Thyroid gland (tissue), 4 donors: ENCODE measurements at places on chromosomes 2 and 18. TPM values are rescaled to one million over a fixed set of nuclear protein-coding genes. Genes with fewer than 3 reads are reported as not detected.

- peak overlapping the region; percentile 12 for H3K27ac ChIP-seq
- DNase-seq = no peak
- peaks cover 28% of the 10 kb centered on the region for H3K4me1 ChIP-seq
- no peaks in the 10 kb centered on the region for H3K36me3 ChIP-seq
- no peak overlapping the region for H3K4me3 ChIP-seq
Observed at GRCh38 chr18:44637210-44638033, 43.3 kb upstream of the SETBP1 start.

Gene SOS1
- total RNA-seq = 65.4 TPM

DNA sequence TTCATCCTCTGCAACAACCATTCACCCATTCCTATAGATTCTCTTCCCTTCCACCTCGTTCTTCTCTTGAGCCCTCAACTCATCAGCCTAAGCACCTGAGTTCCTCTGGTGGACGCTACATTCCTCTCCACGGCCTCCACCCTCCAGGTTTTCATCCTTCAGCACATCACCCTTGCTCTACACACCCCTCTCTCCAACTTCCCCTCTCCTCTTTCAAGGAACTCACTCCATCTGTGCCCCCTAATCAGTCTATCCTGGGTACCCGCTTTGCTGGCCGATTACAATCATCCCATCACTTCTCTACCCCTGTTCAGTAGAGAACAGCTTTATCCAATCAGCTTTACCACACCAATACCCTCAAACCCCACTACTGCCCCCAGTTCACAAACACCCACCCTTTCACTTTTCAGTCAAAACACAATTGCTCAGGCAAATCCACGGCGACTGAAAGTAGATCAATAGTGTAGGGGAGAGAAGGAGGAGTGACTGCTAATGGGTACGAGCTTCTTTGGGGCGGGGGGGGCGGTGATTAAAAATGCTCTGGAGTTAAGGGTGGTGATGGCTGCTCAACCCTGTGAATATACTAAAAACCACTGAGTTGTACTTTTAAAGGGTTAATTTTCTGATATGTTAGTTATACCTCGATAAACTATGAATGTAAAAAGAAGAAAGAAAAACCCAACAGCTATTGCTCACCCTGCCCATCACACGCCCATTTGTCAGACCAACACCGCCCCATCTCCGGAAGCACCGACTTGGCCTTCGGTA lies 857 bp downstream of the DYM start:
- DNase-seq = no peak
- peak overlapping the region; percentile 87 for H3K4me3 ChIP-seq
- H3K36me3 ChIP-seq = no peaks in the 10 kb centered on the region

DNA sequence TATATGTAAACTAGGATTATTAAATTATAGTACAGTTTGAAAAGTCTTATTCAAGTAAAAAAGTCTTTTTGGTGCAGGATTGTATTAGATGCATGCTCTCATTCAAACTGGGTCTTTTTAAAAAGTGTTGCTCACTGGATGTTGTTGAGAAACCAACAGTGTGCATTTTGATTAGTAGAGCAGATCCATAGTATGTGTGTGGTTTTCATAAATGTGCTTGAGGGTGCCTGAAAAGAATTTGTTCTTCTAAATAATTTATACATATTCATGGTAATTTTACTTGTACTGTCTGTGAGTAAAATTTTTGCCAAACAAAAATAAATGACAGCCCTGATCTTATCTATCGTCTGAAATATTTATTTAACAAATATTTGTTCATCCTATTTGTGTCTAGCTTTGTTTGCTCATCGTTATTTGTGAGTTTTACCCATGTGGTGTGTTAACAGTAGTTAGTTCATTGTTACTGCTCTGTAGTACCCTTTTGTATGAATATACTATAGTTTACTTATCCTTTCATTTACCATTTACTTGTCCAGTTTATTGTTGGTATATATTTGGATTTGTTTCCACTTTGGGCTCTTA lies 50.4 kb downstream of the PTPN4 start:
- H3K4me3 ChIP-seq = no peak overlapping the region
- no peaks in the 10 kb centered on the region for H3K27me3 ChIP-seq
- H3K27ac ChIP-seq = no peak overlapping the region
- H3K36me3 ChIP-seq = no peaks in the 10 kb centered on the region

DNA sequence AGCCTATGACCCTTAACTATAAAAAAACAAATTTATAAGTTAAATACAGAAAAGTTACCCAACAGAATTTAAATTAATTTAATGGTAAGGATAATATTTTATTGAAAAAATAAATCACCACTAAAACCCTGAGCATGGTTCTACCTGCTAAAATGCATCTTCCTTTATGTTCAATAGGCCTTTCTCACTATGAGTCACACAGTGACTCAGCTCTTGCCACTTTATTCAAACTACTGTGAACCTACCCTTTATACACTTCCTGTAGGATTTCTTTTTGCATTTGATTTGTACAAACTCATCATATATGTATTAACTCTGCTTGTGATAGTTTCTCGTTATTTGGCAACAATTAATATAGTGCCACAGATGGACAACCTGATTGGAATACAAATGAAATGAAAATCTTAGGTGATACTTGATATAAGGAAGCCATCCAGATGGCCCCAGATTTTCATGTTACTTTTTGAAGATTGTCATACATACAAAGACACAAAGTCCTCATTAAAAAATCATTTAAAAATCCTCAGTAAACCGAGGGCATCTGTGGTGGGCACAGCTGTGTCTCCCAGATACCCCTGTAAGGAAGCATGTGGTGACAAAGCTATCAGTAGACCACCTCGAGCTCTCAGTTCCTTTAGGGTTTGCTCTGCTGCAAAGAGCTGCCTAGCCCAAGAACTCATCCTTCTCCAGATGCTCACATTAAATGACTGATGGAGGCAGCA lies 55.2 kb upstream of the COBLL1 start:
- H3K27me3 ChIP-seq = no peaks in the 10 kb centered on the region
- no peak for DNase-seq
- H3K27ac ChIP-seq = no peak overlapping the region
- H3K4me3 ChIP-seq = no peak overlapping the region

GRCh38 chr2:165307317-165307716 lies 68.1 kb downstream of the SCN2A start:
- no peaks in the 10 kb centered on the region for H3K36me3 ChIP-seq
- no peak overlapping the region for H3K4me3 ChIP-seq
- H3K27me3 ChIP-seq = no peaks in the 10 kb centered on the region
- no peak overlapping the region for H3K27ac ChIP-seq

- no peaks in the 10 kb centered on the region for H3K27me3 ChIP-seq
- DNase-seq = peak; percentile 31
- peaks cover 6% of the 10 kb centered on the region for H3K36me3 ChIP-seq
- H3K4me1 ChIP-seq = peaks cover 7% of the 10 kb centered on the region
- H3K27ac ChIP-seq = peak within 1 kb of the TSS; percentile 98
Observed at GRCh38 chr2:69914950-69915945, at the start of gene MXD1. Gene MXD1 (plus strand): TSS chr2:69915109. CDS start chr2:69915331, 222 bp downstream.

DNA sequence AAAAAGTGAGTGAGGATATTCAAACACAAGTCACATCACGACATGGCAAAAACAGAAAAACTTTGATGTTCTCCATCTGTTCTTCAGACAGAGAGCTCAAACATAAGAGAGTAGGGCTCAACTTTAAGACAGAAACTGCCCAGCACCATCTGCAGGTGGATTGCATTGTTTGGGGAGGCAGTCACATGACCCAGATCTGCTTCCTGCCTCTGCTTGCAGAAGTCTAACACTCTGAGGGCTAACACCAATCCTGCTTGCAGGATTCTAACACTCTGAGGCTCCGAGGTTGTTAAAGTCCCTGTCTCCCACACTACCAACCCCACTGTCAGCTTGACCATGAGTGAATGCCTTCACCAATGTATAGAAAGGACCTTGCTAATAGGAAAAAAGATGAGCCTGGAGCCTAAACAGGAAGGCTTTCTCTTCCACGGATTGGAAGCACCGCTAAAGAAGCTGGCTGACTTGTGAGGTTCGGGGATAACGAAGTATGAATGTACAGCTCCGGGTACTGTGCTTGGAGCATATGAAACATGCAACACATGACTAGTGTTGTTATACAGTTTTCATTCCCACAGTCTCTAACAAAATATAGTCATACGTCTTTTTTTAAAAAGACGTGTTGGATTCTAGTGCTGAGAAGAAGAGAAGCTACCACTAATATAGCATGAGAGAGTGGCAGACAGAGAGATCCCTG lies 176.6 kb upstream of the CREB1 start:
- no peaks in the 10 kb centered on the region for H3K36me3 ChIP-seq
- no peak overlapping the region for H3K27ac ChIP-seq

- no peak overlapping the region for H3K4me3 ChIP-seq
- H3K27me3 ChIP-seq = no peaks in the 10 kb centered on the region
- H3K36me3 ChIP-seq = no peaks in the 10 kb centered on the region
- no peak for DNase-seq
- H3K4me1 ChIP-seq = no peaks in the 10 kb centered on the region
Observed at GRCh38 chr18:37684590-37684989, 119.0 kb upstream of the CELF4 start.

Gene SERPINB10
- total RNA-seq = not detected

DNA sequence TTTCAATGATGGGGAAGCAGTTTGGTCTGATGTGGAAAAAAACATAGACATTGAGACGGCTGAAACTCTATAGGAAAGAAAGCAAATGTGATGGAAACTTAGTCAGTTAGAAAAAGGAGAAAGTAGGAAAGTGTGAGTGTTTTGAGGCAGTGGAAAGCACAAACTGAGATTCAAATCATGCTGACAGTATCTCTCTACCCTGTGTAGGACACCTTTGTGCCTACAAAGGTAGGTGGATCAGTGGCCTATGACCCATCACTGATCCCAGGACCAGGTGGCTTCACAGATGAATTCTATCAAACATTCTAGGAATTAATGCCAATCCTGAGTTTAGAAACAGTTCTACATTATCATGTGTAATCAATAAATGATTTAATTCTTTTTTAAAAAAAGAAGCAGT lies 57.1 kb downstream of the CD226 start:
- H3K4me1 ChIP-seq = no peaks in the 10 kb centered on the region
- H3K36me3 ChIP-seq = no peaks in the 10 kb centered on the region

GRCh38 chr18:49843778-49844625 lies 30.7 kb upstream of the ACAA2 start:
- H3K4me1 ChIP-seq = peaks cover 26% of the 10 kb centered on the region
- peaks cover 5% of the 10 kb centered on the region for H3K36me3 ChIP-seq
- no peak for DNase-seq
- H3K27me3 ChIP-seq = no peaks in the 10 kb centered on the region

DNA sequence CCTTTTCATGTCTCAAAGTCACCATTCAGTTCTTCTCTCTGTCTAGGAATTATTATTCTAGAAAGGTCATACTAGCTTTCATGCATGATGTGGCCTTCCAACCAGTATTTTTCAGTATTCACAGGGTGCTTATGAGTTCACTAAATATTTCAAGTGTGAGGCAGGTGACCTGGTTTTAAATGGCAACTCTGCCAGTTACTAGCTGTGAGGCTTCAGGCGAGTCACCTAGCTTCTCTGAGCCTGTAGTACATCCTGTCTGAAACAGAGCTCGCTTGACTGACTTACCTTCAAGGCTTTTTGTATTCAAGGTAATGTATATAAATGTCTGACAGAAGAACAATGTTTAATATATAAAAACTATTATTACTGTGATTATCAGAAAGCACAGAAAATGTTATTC lies 19.4 kb upstream of the ACVR1 start:
- no peaks in the 10 kb centered on the region for H3K36me3 ChIP-seq
- no peak overlapping the region for H3K4me3 ChIP-seq
- DNase-seq = no peak
